ENCODE measurements at places on chromosomes 12 and 14. TPM values are rescaled to one million over a fixed set of nuclear protein-coding genes. Genes with fewer than 3 reads are reported as not detected.

- DNase-seq = no peak
- no peak overlapping the region for H3K4me3 ChIP-seq
- no peaks in the 10 kb centered on the region for H3K36me3 ChIP-seq
- H3K4me1 ChIP-seq = peaks cover 4% of the 10 kb centered on the region
- no peak overlapping the region for H3K27ac ChIP-seq
Measured at GRCh38 chr12:1504304-1504894, 90.0 kb downstream of the FBXL14 start.

- H3K27ac ChIP-seq = no peak overlapping the region
- peak overlapping the region; percentile 11 for H3K4me3 ChIP-seq
- H3K27me3 ChIP-seq = no peaks in the 10 kb centered on the region
- no peak for DNase-seq
- no peaks in the 10 kb centered on the region for H3K36me3 ChIP-seq
Measured at GRCh38 chr12:93777254-93777653, 100.1 kb downstream of the CRADD start.

DNA sequence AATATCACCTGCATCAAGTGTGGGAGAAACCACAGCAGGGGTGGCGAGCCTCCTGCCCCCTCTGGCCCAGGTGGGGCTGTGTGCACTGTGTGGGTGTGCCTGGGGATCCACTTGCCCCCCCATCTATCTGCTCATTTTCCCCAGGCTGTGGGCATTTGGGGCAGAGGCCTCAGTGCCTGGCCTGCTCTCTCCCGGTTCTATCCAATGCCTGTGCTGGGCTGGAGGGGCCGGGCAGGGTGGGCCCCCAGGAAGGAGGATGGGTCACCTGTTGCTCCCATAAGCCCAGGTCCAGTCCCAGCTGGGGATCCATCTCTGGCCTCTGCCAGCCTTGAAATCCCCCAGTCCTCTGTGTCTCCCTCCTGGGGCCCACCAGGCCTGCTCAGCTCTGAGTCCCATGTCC, 105.6 kb downstream of the TMEM121 start:
- no peak for DNase-seq
- no peaks in the 10 kb centered on the region for H3K27me3 ChIP-seq
- H3K27ac ChIP-seq = no peak overlapping the region
- H3K36me3 ChIP-seq = no peaks in the 10 kb centered on the region
- no peak overlapping the region for H3K4me3 ChIP-seq

DNA sequence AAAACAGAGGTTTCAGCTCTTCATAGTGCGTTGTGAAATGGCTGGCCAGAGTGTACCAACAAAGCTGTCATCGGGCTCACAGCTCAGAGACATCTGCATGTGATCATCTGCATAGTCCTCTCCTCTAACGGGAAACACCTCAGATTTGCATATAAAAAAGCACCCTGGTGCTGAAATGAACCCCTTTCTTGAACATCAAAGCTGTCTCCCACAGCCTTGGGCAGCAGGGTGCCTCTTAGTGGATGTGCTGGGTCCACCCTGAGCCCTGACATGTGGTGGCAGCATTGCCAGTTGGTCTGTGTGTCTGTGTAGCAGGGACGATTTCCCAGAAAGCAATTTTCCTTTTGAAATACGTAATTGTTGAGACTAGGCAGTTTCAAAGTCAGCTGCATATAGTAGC, 14.3 kb upstream of the PAPLN start:
- H3K27ac ChIP-seq = no peak overlapping the region
- no peaks in the 10 kb centered on the region for H3K4me1 ChIP-seq
- peak; percentile 59 for DNase-seq
- no peak overlapping the region for H3K4me3 ChIP-seq
- H3K36me3 ChIP-seq = peaks cover 51% of the 10 kb centered on the region

GRCh38 chr14:102316338-102316742, 3.2 kb upstream of the ZNF839 start:
- peaks cover 50% of the 10 kb centered on the region for H3K4me1 ChIP-seq
- H3K4me3 ChIP-seq = peak overlapping the region; percentile 91
- H3K27ac ChIP-seq = peak overlapping the region; percentile 68
- no peak for DNase-seq
- H3K36me3 ChIP-seq = no peaks in the 10 kb centered on the region

DNA sequence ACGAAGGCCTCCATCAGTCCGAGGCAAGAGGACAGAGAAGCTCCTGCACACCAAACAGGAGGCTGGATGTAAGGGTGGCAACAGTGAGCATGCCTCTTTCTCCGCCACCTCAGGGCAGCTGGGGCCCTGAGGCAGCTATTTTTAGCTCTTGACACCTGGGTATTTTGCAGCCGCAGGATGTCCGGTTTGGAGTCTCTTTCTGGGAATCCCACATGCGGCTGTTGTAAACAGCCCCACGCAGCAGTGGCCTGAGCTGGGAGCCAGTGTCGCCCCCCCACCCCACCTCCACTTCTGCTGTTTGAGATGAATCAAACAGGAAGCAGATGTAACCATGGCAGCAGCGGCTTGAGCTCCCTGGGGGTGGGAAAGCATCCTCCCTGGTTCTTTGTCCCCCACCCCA, 11.7 kb downstream of the HDAC7 start:
- H3K27me3 ChIP-seq = no peaks in the 10 kb centered on the region
- peak overlapping the region; percentile 72 for H3K4me3 ChIP-seq
- peak; percentile 71 for DNase-seq

- H3K27me3 ChIP-seq = no peaks in the 10 kb centered on the region
- H3K27ac ChIP-seq = no peak overlapping the region
- peaks cover 20% of the 10 kb centered on the region for H3K4me1 ChIP-seq
Measured at GRCh38 chr12:93682846-93683261, 5.7 kb downstream of the CRADD start.

GRCh38 chr12:54583726-54584125, 4.7 kb downstream of the PPP1R1A start:
- peaks cover 3% of the 10 kb centered on the region for H3K4me1 ChIP-seq
- no peak overlapping the region for H3K27ac ChIP-seq
- no peak for DNase-seq
- no peak overlapping the region for H3K4me3 ChIP-seq

DNA sequence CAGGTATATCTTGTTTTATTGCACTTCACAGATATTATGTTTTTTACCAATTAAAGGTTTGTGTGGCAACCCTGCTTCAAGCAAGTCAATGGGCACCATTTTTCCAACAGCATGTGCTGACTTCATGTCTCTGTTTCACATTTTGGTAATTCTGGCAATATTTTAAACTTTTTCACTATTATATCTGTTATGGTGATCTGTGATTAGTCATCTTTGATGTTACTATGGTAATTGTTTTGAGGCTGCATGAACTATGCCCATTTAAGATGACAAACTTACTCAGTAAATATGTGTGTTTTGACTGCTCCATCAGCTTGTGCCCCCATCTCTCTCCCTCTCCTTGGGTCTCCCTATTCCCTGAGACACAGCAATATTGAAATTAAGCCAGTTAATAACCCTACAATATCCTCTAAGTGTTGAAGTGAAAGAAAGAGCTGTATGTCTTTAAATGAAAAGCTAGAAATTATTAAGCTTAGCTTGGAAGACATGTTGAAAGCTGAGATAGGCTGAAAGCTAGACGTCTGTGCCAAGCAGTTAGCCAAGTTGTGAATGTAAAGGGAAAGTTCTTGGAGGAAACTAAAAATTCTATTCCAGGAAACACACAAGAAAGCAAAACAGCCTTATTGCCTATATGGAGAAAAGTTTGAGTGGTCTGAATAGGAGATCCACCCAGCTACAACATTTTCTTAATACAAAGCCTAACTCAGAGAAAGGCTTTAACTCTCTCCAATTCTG, 365.1 kb downstream of the ATP23 start:
- DNase-seq = no peak
- H3K4me3 ChIP-seq = no peak overlapping the region
- no peaks in the 10 kb centered on the region for H3K36me3 ChIP-seq
- H3K27me3 ChIP-seq = no peaks in the 10 kb centered on the region

GRCh38 chr14:63203618-63204406, 431 bp upstream of the RHOJ start:
- H3K36me3 ChIP-seq = no peaks in the 10 kb centered on the region
- peaks cover 11% of the 10 kb centered on the region for H3K27me3 ChIP-seq
- H3K4me1 ChIP-seq = no peaks in the 10 kb centered on the region
- no peak overlapping the region for H3K27ac ChIP-seq

- no peaks in the 10 kb centered on the region for H3K4me1 ChIP-seq
- H3K27me3 ChIP-seq = no peaks in the 10 kb centered on the region
- H3K27ac ChIP-seq = no peak overlapping the region
- H3K4me3 ChIP-seq = no peak overlapping the region
Measured at GRCh38 chr14:72948481-72949138, 22.3 kb downstream of the DCAF4 start.

GRCh38 chr14:51107801-51108200, 12.9 kb upstream of the TRIM9 start:
- H3K4me3 ChIP-seq = no peak overlapping the region
- H3K27me3 ChIP-seq = peaks cover 6% of the 10 kb centered on the region
- no peak for DNase-seq
- no peaks in the 10 kb centered on the region for H3K4me1 ChIP-seq
- no peak overlapping the region for H3K27ac ChIP-seq

- no peaks in the 10 kb centered on the region for H3K4me1 ChIP-seq
- DNase-seq = no peak
- no peaks in the 10 kb centered on the region for H3K36me3 ChIP-seq
- H3K4me3 ChIP-seq = no peak overlapping the region
- no peaks in the 10 kb centered on the region for H3K27me3 ChIP-seq
Measured at GRCh38 chr14:101408077-101408831, 153.0 kb upstream of the DIO3 start.

DNA sequence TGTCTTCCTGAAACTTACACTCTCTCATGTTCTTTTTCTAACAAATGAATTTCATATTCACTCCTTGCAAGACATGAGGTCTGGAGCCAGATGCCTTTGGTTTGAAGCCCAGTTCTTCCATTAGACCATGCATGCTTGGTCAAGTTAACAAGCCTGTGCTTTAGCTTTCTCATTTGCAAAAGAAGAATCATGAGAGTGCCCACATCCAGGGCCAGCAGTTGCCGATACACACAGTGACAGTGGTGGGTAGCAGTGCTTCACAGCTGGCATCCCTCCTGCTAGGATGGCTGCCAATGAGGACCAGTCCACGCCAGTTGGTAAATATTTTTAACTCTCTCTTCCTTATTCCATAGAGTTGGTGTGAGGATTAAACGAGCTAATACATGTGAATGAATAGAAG, 163.1 kb downstream of the PHLDA1 start:
- no peaks in the 10 kb centered on the region for H3K27me3 ChIP-seq
- H3K4me3 ChIP-seq = no peak overlapping the region
- H3K27ac ChIP-seq = no peak overlapping the region
- DNase-seq = no peak
- no peaks in the 10 kb centered on the region for H3K4me1 ChIP-seq

GRCh38 chr14:69988979-69989378, 109.8 kb downstream of the SMOC1 start:
- no peaks in the 10 kb centered on the region for H3K4me1 ChIP-seq
- no peaks in the 10 kb centered on the region for H3K36me3 ChIP-seq
- H3K4me3 ChIP-seq = no peak overlapping the region
- H3K27ac ChIP-seq = no peak overlapping the region
- H3K27me3 ChIP-seq = peaks cover 8% of the 10 kb centered on the region

DNA sequence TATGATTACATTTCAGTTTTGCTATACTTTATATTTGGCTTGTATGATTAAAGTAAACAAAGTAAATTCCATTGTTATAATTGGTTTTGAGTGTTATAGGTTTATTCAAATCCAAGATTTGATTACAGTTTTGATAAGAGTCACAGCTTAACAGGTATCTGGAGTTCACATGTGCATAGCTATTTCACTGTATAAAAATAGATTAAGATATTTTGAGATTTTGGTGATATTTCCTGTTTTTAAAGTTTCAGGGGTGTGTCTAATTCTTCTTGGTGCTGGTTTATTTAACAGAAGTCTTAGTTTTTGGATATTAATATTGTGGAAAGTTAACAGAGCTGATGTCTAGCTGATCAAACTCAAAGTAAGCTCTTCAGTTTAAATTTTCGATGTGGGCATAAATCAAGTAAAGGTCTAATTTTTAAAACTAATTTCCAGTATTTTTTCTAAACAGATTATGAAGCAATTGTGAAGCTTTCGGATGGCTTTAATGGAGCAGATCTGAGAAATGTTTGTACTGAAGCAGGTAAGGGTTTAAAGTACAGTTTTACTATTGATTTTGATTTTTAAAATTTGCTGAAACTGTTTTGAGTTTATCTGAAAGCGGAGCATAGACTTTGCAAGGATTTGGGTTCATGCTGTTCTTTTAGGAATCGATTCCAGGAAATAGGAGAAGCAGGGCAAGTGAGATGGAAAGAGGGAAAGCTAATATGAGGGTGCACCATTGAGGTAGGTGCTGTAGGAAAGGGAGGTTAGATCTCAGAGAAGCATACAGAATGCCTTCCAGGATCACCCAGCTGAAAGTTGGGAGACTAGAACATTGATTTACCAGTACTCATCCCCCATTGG, 6.2 kb upstream of the STYX start:
- H3K27ac ChIP-seq = peak overlapping the region; percentile 57
- DNase-seq = no peak
- peaks cover 26% of the 10 kb centered on the region for H3K4me1 ChIP-seq
- H3K4me3 ChIP-seq = peak overlapping the region; percentile 38
- no peaks in the 10 kb centered on the region for H3K27me3 ChIP-seq

- peaks cover under 1% of the 10 kb centered on the region for H3K27me3 ChIP-seq
- H3K36me3 ChIP-seq = no peaks in the 10 kb centered on the region
- no peak for DNase-seq
- H3K27ac ChIP-seq = no peak overlapping the region
- H3K4me3 ChIP-seq = no peak overlapping the region
- no peaks in the 10 kb centered on the region for H3K4me1 ChIP-seq
Measured at GRCh38 chr14:99769799-99770198, 23.4 kb upstream of the EML1 start.

GRCh38 chr12:13248964-13249363, 52.4 kb downstream of the EMP1 start:
- no peaks in the 10 kb centered on the region for H3K4me1 ChIP-seq
- peaks cover 8% of the 10 kb centered on the region for H3K27me3 ChIP-seq
- no peak overlapping the region for H3K27ac ChIP-seq
- no peak for DNase-seq

DNA sequence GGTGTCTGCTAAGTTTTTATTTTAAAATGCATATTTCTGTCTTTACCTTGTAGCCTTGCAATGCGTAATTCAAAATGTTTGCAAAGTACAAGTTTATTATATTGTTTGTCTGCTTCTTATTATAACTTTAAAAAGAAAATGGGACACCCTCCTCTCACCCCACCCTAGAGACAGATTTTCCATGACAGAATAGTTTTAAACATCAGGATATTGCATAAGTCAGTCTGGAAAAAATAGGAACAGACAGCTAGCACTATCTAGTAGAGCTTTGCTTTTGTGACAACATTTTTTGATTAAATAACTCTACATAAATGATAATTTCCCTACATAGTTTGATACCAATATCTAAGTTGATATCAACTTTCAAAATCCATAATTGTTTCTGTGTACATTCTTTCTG, 71.3 kb downstream of the PDE3A start:
- DNase-seq = no peak
- H3K36me3 ChIP-seq = no peaks in the 10 kb centered on the region
- no peak overlapping the region for H3K4me3 ChIP-seq

The A2M gene
- total RNA-seq = not detected

The KRT85 gene
- total RNA-seq = not detected

The KLRB1 gene
- total RNA-seq = 17.6 TPM

The SERPINA5 gene
- not detected for total RNA-seq

Data from CD4-positive, CD25-positive, alpha-beta regulatory T cell (primary cell).